ENCODE measurements at places on chromosomes 3 and 15.

GRCh38 chr3:123044981-123045763, 17.6 kb upstream of the SEMA5B start:
- no peak for DNase-seq

GRCh38 chr3:143604402-143605185, 243.7 kb downstream of the SLC9A9 start:
- no peak for DNase-seq

DNA sequence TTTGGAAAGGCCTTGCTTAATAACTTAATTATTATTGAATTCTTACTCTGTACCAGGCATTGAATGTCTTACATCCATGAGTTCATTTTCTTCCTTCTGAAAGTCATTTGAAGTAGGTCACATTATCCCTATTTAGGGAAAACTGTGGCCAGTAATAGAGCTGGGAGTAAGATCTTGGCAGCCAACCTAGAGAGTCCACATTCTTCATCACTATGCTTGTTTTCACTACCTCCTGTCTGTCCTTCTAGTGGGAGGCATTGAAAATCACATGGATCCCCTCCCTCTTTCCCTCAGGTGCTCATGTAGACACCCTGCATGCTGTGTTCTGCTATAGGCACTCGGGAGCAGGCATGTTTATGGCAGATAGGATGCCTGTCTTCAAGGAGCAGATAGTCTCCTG, 154.9 kb downstream of the EBLN2 start:
- no peak for DNase-seq

- no peak for DNase-seq
These were observed 966.0 kb upstream of the SEMA6D start for GRCh38 chr15:46751303-46751702.

GRCh38 chr3:122458992-122459391, 43.1 kb upstream of the WDR5B start:
- peak; percentile 33 for DNase-seq

- DNase-seq: no peak
These were observed 283.5 kb downstream of the RPLP1 start for GRCh38 chr15:69736161-69736560.

- DNase-seq: no peak
These were observed 34.7 kb upstream of the LACTB start for GRCh38 chr15:63086947-63087346.

DNA sequence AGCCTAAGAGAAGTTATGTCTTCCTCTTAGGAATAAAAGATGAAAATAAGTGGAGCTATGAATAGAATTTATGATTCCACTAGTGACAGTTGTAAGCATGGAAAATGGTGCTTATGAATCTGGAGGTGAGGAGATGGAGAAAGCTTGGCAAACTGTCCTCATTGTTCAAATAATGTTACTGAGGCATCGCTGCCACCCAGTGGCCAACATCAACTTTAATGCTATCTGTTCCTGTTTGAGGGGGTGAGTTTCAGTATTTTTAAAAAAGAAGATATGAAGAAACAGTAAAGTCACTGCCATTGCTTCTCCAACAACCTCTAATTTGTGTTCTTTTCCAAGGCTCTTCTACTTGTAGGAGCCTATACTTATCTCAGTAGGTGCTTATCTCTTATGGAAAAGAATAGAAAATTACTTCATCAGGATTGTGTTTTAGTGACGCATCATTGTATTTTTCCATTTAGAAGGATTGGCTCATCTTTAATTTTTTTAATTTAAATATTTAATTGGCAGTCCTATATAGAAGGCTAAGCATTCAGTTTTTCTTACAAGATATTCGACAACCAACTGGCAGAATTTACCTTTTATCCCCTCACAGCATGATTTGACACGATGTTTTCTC, 260.4 kb upstream of the P2RY1 start:
- DNase-seq: no peak

- DNase-seq: no peak
These were observed 35.3 kb downstream of the SLTM start for GRCh38 chr15:58898150-58898680.

GRCh38 chr15:49199666-49200065, 29.6 kb downstream of the GALK2 start:
- DNase-seq: no peak

DNA sequence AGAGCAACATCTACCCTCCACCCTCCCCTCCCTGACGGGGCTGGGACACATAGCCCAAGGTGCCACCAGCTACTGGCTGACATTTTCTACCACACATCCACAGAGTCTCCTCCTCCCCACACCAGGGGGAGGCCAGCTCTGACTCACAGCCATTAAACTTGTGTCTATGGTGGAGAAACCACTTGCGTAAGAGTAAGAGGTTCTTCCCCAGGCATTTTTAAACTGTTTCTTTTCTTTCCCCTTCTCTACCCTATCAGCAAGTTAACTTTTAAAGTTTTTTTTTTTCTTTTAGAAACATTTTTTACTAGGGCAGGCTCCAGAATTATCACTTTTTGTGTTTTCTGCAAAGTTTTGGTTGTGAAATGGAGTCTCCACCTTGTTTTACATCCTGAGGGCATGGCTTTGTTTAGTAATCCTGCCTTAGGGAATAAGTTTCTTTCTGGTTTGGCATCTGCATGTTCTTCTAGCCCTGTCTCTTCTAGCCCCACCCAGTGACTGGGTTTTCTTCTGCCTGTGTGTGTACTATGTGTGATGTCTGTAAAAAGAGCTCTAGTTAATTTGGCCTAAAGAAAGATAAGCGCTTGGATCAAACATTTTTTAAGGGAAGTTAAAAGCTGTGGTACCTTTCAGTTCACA, 148.8 kb upstream of the GADL1 start:
- DNase-seq: no peak

GRCh38 chr3:40990062-40990456, 209.2 kb upstream of the CTNNB1 start:
- DNase-seq: no peak

DNA sequence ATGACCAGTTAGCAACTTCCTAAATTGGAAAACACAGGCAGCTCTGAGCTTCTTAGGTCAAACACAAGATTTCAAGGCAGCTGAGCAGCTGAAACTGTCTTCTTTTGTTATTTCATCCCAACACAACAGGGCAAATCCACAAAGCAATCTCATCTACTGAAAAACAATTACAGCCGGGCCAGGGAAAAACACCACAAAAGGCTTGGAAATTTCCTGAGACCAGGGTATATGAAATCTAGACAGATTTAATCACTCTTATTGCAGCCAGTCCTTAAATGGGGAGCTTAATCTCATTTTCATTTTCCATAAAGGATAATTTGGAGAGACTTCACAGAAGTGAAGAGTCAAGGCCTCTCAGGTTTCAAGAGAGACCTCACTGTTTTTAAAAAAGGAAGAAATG, 181.8 kb downstream of the SSR3 start:
- no peak for DNase-seq

DNA sequence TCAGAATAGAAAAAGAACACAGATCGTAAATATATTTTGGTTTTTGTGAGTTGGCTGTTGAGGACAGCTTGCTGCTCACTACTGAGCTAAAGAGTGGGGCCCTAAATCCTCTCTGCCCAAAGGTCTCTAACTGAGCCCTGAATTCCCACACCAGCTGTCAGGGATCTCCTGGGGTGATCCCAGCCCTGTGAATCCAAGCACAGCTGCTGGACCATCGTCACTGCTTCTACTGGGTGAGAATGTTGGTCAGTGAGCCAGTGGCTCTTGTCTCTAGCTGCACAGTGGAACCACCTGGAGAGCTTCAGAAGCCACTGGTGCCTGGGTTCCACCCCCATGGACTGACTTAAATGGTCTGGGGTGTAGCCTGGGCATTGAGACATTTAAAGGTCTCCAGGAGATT, 90.5 kb upstream of the IL12A start:
- DNase-seq: no peak

GRCh38 chr3:177968891-177969290, 567.3 kb upstream of the KCNMB2 start:
- DNase-seq: no peak

GRCh38 chr3:16337856-16338540, 73.0 kb downstream of the OXNAD1 start:
- DNase-seq: no peak

- DNase-seq: no peak
These were observed 62.3 kb upstream of the TNFAIP8L3 start for GRCh38 chr15:51156957-51157356.

Measured in NCI-H446 (cell line).